GM06990 (cell line): ENCODE measurements at places on chromosomes 1 and 21.
A peak's percentile ranks its signal among the peaks of the same experiment; 100 is the strongest.

GRCh38 chr1:241531195-241532161, 700 bp upstream of the KMO start:
- peak; percentile 81 for DNase-seq

GRCh38 chr1:92923664-92924063, 37.6 kb downstream of the DIPK1A start:
- no peak for DNase-seq

DNA sequence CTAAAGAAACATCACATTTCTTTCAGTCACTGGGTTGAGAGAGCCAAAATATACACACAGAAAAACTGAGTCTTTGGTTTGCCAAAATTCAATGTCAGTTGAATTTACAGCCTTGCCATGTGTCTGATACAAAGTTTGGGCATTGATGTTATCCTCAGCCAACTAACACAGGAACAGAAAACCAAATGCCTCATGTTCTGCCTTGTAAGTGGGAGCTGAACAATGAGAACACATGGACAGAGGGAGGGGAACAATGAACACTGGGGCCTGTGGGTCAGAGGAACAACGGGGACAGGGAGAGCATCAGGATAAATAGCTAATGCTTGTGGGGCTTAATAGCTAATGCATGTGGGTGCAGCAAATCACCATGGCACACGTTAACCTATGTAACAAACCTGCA, 39.6 kb upstream of the C21orf91 start:
- DNase-seq, result no peak

GRCh38 chr1:169574336-169574735, 11.9 kb downstream of the F5 start:
- DNase-seq, result no peak

DNA sequence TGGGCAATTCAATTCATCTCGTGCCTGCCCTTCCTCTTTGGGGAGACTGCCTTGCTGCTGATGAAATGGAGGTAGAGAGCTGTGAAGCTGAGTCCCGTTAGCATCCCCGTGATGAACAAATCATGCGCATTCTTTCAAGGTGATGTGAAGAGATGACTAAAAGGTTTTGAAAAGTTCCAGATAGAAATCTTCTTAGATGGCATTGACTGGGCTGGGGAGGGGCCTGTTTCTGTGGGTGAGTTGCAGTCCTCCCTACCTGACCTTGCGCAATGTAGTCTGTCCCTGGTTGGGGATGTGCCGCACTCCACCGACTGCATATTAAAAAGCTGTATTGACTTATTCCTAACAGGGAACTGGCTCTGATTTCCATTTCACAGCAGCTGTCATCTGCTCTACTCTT, 49.6 kb downstream of the ST6GALNAC3 start:
- no peak for DNase-seq

GRCh38 chr1:21175324-21175669, 1.4 kb downstream of the EIF4G3 start:
- DNase-seq, result no peak

DNA sequence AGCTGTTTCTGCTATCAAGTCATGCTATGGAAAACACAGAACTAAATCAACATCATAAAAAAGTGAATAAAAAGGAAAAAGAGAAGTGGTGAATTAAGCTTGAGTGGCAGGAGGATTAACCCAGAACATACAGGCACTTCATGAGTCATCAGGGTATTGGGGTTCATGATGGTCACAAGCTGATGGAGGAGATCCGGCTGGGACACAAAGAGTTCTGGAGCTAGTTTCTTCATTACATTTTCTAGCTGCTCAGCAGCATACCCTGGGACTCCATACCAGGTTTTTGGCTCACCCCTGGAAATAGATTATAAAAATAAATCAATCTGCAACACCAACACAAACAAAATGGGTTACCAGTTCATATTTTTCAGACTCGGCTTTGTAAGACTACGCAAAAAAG, 42.5 kb upstream of the SYT2 start:
- no peak for DNase-seq

DNA sequence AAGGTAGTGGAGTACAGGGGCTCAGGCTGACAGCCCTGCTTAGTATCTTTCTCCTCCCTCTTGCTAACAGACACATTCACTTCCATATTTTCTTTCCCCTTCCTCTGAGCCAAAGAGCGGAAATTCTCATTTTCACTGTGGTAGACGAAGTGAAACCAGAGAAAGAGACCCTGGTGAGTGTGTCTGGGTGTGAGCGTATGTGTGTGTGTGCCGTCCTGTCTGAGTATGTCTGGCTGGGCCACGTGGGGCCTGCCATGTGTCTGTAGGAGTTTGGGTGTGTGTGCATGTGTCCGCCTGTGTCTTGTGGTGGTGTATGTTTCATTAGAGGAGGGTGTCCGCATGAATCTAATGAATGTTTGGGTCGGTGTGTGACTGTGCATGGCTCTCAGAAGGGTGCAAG, 1.7 kb downstream of the COL8A2 start:
- DNase-seq, result no peak

- DNase-seq, result no peak
Observed at GRCh38 chr1:3905953-3906671, 6.0 kb upstream of the C1orf174 start.

GRCh38 chr1:59199719-59200376, 97.0 kb upstream of the FGGY start:
- DNase-seq, result no peak
